ENCODE measurements at places on chromosomes 5 and 9.

- no peak for DNase-seq
Observed at GRCh38 chr9:134034215-134035040, 9.1 kb downstream of the BRD3OS start.

- no peak for DNase-seq
Observed at GRCh38 chr5:38069360-38069759, 189.0 kb upstream of the EGFLAM start.

DNA sequence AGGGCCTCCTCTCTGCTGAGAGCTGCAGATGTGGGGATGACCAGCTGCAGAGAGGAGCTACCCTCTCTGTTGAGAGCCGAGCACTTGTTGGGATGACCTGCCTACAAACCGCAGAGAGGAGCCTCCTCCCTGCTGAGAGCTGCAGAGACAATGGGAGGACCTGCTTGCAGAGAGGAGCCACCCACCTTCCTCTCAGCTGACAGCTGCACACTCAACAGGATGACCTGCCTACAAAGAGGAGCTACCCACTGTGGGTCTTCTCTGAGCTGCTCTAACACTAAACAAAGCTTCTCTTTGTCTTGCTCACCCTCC lies 19.6 kb downstream of the TMEM38B start:
- DNase-seq = no peak

DNA sequence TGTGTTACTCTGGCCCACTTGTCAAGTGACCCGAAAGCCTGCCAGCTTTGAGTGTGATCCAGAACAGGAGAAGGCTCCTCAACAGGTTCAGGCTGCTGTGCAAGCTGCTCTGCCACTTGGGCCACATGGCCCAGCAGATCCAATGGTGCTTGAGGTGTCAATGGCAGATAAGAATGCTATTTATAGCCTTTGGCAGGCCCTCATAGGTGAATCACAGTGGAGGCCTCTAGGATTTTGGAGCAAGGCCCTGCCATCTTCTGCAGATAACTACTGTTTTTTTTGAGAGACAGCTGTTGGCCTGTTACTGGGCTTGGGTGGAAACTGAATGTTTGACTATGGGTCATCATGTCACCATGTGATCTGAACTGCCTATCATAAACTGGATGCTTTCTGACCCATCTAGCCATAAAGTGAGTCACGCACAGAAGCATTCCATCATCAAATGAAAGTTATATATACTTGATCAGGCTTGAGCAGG lies 180.8 kb downstream of the CARTPT start:
- no peak for DNase-seq

DNA sequence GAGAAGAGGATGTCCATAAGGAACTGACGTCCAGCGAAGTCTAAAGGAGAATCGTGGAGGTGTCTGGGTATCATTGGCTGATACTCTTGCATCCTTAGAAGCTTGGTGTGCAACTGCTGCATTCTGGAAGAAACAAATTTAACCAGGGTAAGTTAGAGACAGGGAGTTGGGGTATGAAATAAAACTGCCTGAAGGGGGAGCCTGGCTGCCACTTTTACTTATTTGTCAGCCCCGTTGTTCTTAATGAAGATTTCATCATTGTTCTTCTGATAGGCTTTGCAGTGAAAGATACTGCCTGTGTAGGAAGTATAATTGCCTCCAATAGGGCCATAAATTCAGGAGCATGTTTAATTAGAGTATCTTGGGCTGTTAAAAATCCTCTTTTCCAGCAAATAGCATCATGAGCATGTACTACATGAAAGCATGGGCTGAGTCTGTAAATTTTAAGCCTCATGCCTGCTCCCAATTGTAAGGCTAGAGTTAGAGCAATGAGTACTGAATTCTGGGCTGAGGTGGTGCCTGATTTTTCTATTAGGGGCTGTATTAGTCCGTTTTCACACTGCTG lies 1264.5 kb upstream of the ACO1 start:
- peak; percentile 49 for DNase-seq

DNA sequence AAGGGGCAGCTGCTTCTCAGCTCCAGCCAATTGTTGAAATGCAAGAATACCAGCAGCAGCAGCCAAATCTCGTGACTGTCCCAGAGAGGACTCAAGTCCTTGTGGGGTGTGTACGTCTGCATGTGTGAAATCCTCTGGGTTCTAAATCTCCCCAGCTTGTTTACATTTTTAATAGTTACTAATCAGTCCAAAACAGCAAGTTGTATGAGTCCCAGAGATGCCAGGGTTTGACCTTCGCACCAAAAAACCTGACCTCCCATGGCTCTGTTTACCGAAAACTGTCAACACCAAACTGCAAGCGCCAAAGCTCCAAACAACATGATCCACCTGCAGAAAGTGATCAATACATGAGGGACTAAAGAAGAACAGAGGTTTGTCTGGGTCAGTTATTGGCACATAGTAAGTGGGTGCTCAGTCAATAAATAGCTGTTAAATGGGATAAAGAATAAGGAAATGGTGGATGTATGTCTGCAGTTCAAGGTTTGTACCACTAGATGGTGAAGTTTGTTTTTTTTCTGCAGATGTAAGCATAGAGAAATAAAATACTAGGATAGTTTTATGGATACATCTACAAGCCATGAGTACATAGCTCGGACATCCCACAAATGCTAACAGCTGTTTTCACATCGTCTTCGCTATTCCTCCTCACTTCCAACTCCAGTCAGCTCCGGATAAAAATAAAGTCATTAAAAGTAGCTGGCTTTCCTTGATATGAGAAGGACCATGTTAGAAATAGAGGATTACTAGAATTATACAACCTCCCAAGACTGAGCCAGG lies 85.3 kb upstream of the ADRB2 start:
- no peak for DNase-seq

GRCh38 chr9:6128030-6128429 lies 87.6 kb upstream of the IL33 start:
- no peak for DNase-seq

- DNase-seq = no peak
Observed at GRCh38 chr9:976943-977837, 735 bp downstream of the DMRT3 start.

- DNase-seq = no peak
Observed at GRCh38 chr5:88734191-88734640, 148.8 kb downstream of the MEF2C start.

GRCh38 chr5:65329266-65329665 lies 152.5 kb downstream of the ADAMTS6 start:
- DNase-seq = no peak

DNA sequence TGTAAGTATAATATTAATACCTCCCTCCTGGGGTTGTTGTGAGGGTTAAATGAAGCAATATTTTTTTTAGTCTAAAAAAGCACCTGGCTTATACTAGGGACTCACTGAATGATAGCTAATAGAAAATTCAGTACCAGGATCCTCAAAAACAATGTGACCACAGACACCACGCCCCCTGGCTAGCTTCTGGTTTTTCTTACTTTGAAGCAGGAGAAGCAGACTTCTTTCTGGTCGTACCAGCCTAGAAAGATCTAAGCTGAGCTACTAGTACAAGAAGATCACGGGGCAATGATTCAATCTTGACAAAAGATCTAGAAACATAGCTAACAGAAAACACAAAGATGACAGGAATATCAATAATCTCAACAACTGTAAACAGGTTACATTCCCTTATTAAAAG lies 218.5 kb upstream of the SLC30A5 start:
- DNase-seq = no peak
